ENCODE measurements at places on chromosomes 7 and 10.

DNA sequence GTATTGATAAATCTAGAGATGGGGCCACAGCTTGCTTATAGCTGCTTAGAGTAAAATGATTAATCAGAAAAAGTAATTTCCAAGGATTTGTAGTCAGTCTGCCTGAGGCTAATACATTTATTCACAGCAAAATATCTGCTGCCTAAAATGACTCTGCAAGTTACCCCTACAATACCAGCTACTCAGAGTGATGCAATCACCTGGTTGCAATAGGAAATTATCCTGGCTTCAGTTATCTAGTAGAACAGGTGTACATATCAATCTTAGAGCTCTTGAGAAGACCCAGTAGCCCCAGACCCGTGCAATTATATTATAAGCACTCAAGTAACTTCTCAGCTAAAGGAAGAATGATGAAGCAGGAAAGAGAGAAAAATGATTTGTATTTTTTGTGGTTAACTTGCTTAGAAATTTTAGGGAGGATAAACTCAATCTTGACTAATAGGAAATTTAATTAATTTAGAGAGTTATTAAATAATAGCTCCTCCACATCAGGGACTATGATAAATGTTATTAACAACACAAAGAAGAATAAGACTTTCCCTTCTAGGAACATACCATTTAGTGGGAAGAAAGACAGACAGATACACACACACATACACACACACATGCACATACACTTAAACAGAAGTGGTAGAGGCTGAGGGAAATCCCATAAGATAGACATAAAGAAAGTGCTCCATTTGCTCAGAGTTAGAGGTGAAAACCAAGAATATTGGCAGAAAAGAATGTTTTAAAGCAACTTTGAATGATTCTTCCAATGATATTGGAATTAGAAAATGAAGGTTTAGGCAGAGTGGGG lies 140.4 kb upstream of the PRSS1 start:
- no peak for DNase-seq

DNA sequence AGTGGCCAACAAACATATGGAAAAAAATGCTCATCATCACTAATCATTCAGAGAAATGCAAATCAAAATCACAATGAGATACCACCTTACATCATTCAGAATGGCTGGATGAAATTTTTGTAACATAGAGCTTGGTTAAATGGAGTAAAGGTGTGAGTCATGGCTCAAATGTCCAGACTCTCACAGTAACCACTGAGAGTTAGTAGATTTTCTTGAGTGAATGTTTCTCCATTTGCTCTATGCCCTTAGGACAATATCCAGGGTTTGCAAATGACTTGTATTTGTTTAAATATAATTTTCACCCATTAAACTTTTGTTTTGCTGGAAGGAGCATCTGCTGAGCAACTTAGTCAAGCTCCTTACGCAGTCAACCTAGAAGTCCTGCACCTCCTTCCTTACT lies 967.2 kb downstream of the XPNPEP1 start:
- no peak for DNase-seq

- DNase-seq = no peak
Observed at GRCh38 chr10:350981-351501, 215.8 kb downstream of the ZMYND11 start.

- DNase-seq = no peak
Observed at GRCh38 chr10:104034401-104035193, 51.1 kb downstream of the COL17A1 start.

- no peak for DNase-seq
Observed at GRCh38 chr7:151936207-151936606, 20.0 kb upstream of the GALNTL5 start.

DNA sequence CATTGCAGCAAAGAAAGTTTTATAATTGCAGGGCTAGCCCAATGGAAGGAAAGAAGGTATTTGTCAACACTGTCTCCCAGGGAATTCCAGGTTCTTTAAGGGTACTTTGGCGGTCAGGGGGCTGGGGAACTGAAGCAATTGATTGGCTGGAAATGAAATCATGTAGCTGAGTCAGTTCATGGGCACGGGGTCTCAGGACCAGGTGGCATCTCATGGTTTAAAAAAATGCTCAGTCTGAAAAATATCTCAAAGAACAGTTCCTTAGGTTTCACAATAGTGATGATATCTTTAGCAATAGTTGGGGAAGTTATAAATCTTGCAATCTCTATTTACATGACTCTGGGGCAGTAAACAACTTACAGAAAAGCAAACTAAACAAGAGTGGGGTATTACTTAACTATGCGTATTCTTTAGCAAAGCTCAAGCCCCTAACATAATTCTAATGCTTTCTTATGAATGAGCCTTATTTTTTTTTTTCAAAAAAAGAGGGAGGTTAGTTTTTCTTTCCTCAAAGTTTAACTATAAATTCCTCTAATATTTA lies 376.9 kb upstream of the NRG3 start:
- DNase-seq = no peak

DNA sequence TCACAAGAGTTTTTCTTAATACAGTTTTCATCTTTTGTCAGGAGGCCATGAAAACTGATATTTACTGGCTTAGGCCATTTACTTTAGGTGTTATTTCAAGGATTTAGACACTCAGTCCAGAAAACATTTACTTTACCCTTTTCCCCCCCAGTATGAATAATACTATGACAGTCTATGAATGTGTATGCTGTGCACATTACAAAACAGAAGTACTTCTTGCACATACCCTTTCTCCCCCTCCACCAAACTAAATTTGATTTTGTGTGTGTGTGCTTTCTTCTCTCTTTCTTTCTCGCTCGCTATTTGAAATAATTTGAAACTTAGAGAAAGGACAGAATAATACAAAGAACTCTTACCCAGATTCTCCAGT lies 41.3 kb downstream of the RBM33 start:
- no peak for DNase-seq

GRCh38 chr7:128123291-128124037 lies 92.2 kb upstream of the LRRC4 start:
- DNase-seq = no peak

DNA sequence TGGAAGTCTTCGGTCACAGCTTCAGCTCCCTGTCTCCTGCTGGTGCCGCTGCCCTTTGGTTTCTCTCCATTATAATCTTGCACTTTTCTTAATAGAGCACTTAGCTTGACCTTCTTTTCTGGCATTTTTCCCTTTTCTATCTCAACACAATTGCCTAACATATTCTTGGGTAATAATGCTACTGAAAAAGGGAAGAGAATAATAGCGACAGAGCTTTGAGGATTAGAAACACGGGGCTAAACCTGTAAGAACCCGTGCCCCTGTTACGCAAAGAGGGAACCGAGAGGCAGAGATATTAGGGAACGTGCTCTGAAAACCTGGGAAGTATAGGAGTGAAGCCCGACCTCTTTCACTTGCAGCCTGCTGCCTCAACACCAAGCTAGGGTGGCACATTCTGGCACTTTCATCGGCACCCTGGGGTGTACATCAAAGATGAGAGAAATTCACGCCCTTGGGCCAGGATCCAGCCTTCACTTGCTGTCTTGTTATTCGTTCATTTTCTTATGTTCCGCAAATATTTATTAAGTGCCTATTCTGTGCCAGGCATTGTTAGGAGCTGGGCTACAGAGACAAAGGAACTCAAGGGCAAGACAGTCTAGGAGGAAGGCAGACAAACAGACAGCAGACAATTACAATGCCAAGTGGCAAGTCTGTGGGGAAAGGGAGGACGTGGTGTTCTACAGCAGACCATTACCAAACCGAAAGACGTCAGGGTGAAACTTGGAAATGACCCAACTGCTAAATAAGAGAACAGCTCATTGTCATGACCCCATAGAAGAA lies 33.0 kb upstream of the GALNTL5 start:
- no peak for DNase-seq

DNA sequence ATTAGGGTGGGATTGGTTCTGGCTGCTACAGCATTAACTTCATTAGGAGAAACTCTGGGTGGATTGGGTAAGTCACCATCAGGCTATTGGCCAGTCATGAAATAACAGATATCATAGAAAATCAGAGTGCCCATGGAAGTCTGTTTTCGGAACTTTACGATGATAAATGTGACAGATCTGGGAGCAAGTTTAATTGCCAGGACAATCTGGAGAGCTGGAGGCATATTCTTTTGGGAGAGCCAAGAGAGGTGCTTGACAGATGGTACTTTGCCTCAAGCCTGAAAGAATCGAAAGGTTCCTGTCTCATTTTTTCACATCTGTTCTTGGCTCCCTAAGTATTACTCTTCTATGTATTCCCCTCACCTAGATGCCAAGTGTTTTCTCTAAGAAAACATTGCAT lies 369.9 kb downstream of the CNTNAP2 start:
- DNase-seq = no peak

DNA sequence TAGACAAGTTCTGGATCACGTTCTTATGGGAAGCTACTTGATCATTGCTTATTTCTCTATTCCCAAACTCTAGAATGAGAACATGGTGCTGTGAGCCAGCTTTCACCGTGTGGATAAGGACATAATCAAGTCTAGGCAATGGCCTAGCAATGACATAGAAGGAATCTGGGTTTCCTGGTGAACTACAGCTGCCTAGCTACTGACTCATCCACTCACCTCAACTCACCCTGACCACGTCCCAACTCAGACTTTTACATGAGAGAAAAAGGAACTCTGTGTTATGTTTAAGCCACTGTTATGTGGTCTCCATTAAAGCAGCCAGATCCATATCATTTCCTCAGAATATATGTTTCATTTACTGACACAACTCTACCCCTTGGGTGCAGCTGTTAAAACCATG lies 18.8 kb upstream of the MET start:
- DNase-seq = no peak

GRCh38 chr10:124291001-124291701 lies 127.6 kb downstream of the OAT start:
- DNase-seq = no peak

GRCh38 chr7:2545746-2546425 lies 9.4 kb downstream of the BRAT1 start:
- DNase-seq = no peak

- no peak for DNase-seq
Observed at GRCh38 chr7:55486991-55487390, 85.3 kb downstream of the VOPP1 start.

DNA sequence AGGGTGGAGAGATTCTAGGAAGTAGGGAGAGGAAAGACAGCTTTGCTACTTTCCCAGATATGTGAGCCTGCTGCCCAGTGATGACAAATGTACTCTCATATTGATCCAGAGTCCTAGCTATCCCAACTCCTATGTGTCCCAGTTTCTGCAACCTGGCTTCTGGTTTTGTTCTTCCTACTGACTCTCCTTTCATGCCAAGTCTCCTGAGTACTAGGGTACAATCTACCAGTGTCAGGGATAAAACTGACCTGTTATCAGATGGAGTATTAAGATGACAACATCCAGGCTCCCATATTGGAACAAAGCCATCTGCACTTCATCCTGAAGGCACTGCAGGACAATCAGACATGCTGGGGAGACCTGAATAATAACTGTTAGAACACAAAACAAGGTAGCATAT lies 233.7 kb upstream of the PHYHIPL start:
- no peak for DNase-seq

DNA sequence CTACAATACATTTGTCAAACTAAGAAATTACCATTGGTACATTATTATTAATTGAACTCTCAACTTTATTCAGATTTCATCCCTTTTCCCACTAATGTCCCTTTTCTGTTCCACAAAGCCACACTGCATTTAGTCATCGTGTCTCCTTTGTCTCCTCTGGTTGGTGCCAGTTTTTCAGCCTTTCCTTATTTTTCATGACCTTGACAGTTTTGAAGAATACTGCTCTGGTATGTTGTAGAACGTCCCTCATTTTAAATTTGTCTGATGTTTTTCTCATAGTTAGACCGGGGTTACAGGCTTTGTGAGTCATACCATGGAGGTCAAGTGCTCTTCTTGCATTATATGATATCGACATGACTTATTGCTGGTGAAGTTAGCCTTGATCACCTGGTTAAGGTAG lies 173.3 kb upstream of the AGK start:
- DNase-seq = no peak

DNA sequence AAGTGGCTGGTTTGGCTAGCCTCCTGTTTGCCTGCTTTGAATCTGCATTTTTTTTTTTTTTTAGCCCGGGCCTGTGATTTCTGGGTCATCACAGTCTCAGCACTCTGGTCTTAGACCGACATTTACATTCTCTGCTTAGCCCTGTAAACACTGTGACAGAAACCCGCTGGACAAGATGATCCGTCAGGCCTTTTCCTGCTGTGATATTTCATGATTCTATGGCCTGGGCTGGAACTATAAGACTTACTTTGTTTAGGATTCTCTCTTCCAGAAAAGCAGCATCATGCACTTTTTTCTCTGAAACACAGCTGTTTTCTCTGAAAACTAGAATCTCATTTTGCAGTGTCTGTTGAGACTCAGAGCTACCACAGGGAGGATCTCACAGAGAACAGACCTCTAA lies 705.5 kb downstream of the GRID1 start:
- DNase-seq = no peak

DNA sequence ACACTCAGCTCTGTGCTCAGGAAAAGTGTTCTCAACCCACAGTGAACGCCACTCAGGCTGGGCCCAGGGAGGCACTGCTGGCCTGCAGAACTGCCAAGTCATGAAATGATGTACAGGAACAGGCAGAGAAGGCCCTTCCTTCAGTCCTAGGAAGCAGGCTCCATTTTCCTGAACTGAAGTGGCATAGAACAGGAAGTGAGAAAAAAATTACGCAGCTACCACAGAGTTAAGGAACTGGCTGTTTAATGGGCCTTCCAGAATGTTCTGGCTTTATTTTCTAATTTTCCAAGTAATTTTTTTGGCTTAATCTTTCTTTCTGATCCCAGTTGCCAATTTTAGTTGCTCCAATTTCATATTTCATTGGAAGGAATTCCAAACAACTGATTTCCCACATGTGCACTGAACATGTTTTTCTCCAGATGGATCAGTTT lies 39.3 kb downstream of the LRRC18 start:
- no peak for DNase-seq

DNA sequence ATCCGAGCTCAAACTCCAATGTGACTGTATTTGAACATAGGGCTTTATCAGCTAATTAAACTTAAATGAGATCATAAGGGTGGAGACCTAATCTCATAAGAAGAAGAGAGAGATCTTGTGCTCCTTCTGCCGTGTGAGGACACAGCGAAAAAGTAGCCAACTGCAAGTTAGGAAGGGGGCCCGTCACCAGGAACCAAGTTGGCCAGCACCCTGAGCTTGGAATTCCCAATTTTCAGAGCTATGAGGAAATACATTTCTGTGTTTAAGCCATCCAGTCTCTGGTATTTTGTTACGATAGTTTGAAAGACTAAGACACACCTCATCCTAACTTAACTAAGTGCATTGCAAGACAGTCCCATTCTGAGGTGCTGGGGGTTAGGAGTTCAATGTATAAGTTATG lies 14.1 kb upstream of the WDR86 start:
- no peak for DNase-seq

- DNase-seq = no peak
Observed at GRCh38 chr7:155355745-155356144, 58.1 kb downstream of the INSIG1 start.

- DNase-seq = no peak
Observed at GRCh38 chr10:122669045-122669444, 30.6 kb downstream of the C10orf120 start.

- DNase-seq = no peak
Observed at GRCh38 chr10:121607310-121608055, 9.2 kb upstream of the FGFR2 start.

Measured in BJ (cell line).